ENCODE measurements at places on chromosomes 13 and 19.
A peak's percentile ranks its signal among the peaks of the same experiment; 100 is the strongest.

DNA sequence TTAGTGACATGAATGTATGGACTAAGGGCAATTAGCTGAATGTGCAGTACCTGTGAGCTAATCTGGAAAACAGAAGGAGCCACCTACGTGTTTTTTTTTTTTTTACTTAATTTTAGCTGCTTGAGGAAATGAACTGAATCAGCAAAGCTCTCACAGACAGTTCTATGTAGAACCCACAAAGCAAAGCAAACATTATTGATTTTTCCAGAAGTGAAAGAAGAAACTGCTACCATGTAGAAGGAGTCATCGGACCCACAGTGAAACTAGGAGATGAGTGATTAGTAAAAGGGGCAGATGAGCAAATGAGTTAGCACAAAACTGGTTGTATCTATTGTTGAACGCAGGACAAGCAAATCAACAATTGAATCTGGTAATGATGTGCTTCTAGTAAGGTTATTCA is 94.1 kb upstream of the SLC7A1 start:
- DNase-seq: no peak

GRCh38 chr13:72384186-72384823 is 343.1 kb downstream of the MZT1 start:
- DNase-seq: no peak

DNA sequence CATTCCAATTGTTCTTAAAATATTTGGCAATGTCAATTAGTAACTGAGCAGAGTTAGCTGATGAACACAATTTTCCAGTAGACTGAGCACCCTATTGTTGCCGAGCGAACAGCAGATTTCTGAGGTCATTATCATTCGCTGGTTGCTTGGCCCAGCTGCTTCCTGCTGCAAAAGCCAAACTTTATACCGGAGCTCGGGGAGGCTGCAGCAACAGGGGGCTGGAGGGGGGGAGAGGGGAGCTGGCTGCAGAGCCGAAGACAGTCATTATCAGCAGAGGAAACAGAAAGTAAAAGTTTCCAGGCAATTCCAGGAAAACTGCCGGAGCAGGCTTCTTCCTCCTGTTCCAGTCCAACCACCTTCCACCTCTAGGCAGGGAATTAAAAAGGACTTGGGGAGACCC is 77.9 kb downstream of the ZNF536 start:
- peak; percentile 70 for DNase-seq

DNA sequence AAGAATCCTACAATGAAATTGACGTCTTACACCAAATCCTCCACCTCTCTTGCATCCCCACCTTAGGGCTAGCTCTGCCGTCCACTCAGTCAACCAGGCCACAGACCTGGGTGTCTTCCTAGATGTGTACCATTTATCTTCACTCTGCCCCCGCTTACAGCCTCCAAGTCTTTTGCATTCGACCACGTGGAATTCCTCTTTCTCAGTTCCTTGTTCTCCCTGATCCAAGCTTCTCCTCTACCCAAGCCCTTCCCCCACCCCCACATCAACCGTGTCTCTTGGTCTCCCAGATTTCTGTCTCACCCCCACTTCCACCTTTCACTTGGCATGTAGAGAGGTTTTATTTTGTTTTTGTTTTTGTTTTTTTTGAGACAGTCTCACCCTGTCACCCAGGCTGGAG is 1.2 kb upstream of the DMWD start:
- DNase-seq: no peak

DNA sequence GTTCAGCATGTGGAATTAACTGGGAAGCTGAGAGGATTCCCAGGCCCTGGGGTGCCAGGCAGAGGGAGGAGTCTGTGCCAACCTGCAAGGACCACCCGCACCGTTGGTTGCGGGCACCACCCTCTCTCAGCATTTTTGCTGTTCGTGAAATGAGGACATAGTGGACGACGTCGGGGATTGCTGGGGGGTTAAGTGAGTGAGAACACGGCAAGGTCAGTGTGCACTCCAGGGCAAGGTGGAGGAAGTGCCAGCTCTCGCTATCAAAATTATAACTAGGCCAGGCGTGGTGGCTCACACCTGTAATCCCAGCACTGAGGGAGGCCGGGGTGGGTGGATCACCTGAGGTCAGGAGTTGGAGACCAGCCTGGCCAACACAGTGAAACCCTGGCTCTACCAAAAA is 2.2 kb downstream of the FXYD3 start:
- DNase-seq: no peak

- DNase-seq: no peak
Measured at GRCh38 chr13:41409611-41410010, 47.7 kb upstream of the RGCC start.

DNA sequence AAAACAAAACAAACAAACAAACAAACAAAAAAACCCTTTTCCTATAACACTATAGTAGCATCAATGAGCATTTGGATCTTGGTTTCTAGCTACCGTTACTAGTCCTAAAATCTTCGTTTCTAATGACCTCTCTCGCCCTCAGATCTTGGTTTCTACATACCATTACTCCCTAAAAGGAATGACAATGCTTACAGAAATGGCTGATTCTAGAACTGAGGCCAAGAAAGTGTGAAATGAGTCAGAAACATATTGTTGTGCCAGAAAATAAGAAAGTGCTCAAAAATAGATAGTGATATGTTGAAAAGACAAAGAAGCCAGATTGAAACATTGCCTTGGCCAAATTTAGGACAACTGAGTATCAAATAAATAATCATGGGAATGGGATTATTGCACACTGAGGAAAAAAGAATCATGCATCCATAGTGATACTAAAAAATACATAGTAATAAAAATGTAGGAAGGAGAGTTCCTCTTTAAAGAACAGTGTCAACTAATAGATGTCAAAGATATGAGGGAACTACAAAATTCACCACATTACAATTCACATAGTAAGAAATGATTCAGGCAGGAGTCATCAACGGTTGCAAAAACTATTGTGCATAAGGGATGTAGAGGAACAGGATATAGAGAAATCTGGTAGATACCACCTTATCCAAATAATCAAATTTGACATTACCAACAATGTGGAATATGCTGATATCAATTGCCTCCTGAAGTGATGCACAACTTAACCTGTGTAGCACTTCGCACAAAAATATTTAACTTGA is 386.6 kb downstream of the DIAPH3 start:
- DNase-seq: no peak

GRCh38 chr13:48979892-48980291 is 4.2 kb downstream of the FNDC3A start:
- DNase-seq: no peak

DNA sequence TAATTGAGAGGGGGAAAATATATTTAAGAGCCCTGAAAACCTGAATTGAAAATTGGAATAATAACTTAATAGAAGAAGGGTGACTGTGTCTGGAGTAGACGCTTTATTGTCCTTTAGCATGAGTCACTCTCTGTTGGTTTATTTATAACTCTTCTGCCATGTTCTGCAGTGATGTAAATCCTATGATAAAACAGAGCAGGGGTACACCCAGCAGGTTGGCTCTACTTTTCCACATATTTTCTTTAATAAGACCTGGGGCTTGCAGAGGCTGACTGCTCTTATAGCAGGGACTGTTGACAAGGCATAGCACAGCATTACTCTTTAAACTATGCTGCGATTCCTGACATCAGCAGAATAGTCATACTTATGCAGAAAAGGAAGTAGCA is 389.9 kb upstream of the PCDH9 start:
- no peak for DNase-seq

DNA sequence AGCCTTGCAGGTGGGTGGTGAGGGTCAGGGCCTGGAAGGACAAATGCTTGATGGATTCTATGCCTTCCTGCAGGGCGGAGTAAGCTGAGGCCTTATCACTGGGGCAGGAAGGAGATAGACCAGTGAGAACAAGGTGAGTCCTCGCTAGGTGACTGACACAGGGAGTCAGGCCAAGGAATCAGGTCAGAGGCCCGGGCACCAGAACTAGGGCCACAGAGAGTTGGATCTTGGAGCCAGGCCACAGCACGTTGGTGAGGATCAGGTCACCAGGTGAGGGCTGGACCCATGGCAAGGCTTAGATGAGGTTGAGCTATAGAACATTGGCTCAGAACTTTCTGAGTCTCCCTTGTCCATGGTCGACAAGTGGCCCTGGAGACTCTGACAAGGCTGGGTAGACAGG is 328.2 kb downstream of the FOXO1 start:
- DNase-seq: no peak

DNA sequence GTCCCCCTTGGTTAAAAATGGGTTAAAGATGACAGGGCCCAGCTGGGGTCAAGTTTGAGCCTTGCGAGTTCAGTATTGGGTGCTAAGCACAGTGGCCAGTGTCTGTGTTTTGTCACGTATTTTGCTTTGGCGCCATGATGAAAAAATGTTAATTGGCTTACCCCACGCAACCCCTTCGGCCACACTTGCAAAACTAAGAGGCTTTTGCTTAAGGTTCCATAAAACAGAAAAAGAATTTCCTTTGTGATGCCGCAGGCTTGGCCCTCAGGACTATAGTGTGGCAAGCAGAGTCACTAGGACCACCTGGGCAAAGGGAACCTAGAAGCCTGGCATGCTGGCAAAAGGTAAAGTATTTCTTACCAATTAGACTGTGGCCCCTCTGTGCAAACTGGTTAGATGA is 20.7 kb downstream of the DPRX start:
- DNase-seq: no peak

- no peak for DNase-seq
Measured at GRCh38 chr13:98020271-98020670, 66.8 kb downstream of the IPO5 start.

GRCh38 chr13:45623516-45624090 is 8.1 kb upstream of the ERICH6B start:
- no peak for DNase-seq

- DNase-seq: no peak
Measured at GRCh38 chr13:77448689-77449088, 86.8 kb upstream of the SCEL start.

DNA sequence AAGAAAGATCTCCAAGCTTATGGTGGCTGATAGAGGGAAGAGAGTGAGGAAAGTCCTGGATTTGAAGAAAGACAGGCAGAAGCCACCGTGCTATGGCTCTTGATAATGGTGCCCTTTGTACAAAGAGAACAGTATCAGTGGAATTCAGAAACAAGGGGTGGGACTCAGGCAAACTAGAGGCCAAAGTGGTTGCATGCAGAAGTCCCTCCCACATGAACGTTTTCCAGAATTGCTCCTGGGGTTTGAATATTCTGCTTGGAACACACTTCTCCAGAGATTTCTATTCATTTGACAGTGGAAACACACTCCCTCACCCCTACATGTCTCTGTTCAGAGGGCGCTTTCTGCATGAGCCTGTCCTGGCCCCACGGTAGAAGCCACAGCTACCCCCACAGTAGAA is 10.1 kb upstream of the MBNL2 start:
- no peak for DNase-seq

Measured in BE2C (cell line).